AG04450 (cell line): ENCODE measurements at places on chromosomes 7 and 10.
A peak's percentile ranks its signal among the peaks of the same experiment; 100 is the strongest.

DNA sequence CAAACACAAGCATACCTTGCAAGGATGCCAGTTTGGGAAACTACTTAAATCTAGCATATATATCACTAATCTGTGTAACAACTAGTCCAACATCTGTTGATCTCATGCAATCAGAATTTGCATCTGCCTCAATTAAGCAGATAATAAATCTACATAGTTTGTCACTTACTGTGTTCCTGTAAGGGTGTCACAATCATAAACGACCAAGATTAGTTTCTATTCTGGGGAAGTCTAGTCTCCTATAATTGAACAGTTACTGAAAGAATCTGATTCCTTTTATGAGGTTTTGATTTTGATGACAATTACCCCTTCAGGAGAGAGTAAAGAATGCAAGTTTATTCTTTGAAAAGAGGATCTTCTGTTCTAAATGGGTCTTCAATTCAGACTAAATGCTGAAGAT is 85.5 kb upstream of the LRRN3 start:
- no peak for DNase-seq

DNA sequence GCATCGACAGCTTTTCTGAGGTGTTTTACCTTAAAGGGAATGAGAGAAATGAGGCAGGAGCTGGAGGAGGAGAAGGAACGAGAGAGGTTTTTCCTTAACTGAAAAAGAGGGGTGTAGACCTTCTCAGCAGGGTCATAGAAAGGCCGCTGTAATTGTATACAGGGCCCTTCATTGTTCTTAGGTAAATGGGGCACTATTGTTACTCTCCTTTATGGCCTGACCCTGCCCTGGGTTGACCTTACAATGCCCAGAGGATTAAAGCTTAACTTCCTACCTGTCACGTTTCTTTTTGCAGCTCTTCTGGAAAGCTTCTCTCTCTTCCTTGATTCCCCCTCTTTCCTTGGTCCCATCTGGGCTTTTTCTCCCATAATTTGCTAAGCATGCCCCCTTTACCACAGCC is 13.7 kb upstream of the PDLIM1 start:
- no peak for DNase-seq

DNA sequence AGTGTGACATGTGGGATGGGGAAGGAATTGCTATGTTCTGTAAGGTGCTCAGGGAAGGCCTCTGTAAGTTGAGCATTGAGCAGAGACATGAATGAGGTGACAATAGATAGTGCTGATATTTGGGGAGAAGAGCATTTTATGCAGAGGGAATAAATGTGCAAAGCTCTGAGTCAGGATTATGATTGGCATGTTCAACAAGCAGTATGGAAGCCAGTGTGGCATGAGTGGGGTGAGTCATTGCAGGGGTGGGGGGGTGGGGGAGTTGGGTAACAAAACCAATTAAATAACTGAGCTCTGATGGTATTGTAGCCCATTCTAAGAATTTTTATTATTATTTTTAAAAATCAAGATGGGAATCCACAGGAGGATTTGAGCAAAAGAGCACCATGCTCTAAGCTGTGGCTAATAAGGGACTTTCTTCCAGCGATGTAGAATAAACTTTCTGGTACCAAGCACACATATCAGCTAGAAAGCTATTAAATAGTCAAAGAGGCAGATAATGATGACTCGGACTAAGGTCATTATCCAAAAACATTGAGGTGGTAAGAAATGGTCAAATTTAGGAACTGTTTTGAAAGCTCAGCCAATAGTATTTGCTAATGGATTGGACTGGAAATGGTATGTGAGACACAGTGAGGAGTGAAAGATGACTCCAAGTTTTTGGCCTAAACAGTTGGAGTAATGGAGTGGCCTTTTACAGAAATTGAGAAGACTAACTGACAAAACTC is 96.4 kb downstream of the PRKG1 start:
- no peak for DNase-seq

DNA sequence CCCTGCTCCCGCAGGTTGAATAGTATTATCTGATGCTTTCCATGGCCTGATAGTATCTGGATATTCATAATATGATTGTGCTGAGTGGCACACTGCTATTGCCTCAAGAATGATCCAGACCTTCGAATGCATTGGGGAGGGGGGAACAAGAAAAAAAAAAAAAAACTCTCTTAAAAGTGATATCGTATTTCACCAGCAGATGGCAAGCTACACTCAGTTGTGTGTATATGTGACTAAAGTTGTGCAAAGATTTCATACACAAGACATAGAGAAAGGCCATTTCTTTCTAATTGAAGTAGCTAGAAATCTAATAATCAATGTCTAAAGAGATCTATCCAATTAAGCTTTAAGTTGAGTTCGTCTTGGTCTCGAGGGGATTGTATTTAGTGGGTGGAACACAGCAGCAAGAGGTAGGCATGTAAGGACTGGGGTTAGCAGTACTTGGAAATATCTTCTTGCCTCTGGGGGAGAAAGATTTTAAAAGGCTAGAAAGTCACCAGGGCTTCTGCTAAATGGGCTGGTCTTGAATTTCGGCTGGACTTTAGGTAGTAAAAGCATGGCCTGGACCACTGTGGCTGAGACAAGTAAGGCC is 15.3 kb downstream of the SFRP4 start:
- DNase-seq, result no peak

GRCh38 chr7:22477876-22478450 is 22.0 kb downstream of the STEAP1B start:
- no peak for DNase-seq

GRCh38 chr10:123550675-123551096 is 115.5 kb upstream of the GPR26 start:
- DNase-seq, result no peak

DNA sequence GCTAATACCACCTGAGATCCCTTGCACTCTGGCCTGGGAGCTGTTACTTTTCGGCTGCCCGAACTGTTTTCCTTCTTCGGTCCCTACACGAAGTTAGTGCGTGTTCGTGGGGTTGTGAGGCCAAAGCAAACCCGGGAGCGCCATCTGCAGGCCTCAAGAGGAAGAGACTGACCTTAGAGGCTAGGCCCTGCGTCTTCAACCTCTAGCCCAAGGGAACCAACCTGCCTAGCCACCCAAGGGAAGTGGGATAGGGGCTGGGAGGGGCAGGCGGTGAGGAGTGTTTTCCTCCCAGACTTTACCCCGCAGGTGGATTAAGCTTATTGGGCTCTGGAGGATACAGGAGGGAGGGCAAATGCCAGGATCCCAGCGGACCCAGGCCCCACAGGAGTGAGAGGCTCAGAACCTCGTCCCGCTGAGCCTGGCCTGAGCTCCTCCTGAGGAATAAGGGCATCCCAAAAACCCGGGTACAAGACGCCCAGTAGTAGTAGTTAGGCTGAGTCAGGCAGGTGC is 1.7 kb upstream of the PAX2 start:
- DNase-seq, result no peak

DNA sequence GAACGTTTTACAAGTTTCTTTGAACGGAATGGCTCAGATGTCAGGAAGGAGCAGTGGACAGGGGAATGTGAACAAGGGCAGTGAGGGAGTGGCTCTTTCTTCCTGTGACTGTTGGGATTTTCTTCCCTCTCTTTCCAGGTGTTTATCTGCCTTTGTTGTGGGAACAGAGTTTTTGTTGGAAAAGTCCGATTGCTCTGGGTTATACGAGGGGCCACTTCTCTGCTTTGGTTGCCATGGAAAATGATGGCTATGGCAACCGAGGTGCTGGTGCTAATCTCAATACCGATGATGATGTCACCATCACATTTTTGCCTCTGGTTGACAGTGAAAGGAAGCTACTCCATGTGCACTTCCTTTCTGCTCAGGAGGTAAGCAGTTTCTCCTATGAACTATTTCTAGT is 41.4 kb downstream of the ZRANB1 start:
- DNase-seq, result no peak

GRCh38 chr7:67006965-67007364 is 10.3 kb downstream of the TYW1 start:
- no peak for DNase-seq

- DNase-seq, result peak; percentile 29
Observed at GRCh38 chr7:40232242-40232893, 97.6 kb downstream of the SUGCT start.

GRCh38 chr10:2619472-2619871 is 447.9 kb upstream of the PFKP start:
- no peak for DNase-seq

GRCh38 chr7:108403597-108404217 is 52.5 kb downstream of the NRCAM start:
- DNase-seq, result no peak

DNA sequence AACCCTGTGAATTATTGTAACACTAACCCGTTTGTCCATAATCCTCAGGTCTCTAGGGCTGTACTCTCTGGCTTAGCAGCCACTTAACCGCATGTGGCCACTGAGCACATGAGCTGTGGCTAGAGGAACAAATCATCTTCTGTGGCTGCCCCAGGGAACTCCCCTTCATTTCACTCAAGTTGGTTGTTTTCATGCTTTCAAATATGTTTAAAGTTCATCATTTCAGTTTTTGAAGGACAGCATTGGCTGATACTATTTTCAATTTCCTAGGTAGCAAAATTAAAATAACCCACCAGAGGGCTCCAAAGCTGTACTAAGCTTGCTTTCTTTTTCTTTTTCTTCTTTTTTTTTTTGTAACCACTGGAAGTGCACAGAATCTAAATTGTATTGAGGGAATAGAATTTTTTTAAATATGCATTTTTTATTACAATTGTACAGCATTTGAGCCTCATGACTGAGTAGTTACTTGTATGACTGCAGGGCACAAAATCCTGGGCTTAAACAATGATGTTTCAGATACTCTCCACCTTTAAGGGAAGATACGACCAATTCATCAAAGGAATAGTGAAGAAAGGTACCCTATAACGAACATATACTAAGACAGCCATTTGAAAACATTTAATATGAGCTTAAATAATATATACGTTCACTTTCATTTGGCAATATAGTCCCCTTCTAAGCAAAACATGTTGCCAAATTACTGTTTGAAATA is 38.6 kb downstream of the MRC1 start:
- no peak for DNase-seq

- no peak for DNase-seq
Observed at GRCh38 chr10:130246113-130246512, 109.9 kb downstream of the GLRX3 start.

GRCh38 chr10:77082601-77083252 is 554.9 kb downstream of the KCNMA1 start:
- DNase-seq, result no peak

DNA sequence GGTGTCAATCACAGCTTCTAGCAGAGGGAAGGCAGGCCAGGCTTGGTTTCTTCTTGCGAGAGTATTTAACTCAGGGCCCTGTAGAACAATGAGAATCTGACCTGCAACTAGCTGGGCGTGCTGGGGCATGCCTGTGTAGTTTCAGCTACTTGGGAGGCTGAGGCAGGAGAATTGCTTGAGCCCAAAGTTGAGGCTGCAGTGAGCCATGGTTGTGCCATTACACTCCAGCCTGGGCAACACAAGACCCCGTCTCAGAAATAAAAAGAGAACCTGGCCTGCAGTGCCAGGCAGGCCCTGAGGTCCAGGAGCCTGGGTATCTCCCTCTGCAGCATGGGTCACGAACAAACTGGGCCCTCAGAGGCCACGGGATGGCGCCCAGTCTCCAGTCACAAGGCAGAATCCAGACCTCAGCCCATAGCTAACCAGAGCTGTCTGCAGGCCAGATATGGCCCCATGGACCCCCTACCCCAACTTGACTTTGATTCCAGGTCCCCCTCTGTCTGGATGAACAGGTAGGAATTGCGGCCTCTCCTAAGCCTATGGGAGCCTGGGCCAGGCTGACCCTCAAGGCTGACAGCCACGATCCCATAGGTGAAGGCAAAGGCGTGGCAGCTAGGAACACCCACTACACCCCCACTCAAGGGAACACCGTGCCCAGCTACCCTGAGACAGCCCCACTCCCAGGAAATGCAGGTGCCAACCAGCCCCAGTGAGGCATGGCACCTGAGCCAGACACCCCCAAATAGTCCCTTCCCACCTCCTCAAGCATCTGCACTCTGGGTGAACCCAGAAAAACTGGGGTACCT is 102.7 kb upstream of the TNRC18 start:
- no peak for DNase-seq

DNA sequence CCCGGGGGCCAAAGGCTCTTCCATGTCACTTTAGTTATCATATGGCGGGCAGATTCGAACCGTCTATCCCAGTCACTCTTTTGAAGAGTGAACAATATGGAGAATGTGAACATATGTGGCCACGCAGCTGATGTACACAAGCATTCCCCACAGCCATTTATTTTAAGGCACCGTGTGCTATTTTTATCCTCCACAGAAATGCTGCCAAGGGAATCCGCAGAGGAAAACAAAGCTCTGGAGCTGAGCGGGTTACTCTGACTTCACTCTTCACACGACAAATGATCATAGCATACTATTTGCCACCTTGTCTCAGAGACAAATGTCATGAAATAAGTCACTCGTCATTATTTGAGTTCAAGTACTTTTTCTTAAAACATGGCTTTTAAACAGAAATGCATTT is 100.3 kb downstream of the CTBP2 start:
- DNase-seq, result peak; percentile 47

DNA sequence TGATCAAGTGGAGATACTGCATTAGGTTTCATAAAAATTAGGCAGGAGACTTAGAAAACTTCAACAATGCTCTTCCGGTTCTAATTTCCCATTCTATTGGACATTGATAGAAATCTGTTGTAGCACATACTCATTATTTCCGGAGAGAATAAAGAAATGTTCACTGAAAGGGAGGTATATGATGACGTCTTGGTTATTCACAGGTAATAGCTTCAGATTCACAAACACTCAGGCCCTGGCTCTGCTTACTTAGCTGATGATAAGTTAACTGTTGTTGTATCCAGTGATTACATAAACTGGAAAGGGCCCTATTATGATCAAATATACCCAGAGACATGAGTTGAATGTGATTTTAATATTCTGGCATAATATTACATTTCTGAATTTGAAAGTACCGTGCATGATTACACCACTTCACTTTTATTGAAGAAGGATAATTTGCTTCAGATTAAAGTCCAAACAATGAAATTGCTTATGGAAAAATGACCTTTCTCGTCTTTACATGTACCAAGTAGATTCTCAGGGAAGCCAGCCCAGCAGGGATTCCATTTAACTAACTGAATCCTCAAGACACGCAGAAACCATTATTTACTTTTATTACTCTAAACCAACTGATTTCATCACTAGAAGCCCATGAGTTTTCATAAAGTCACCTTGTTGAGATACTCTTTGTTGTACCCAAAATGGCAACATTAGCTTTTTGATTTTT is 288.0 kb upstream of the PITRM1 start:
- DNase-seq, result no peak

DNA sequence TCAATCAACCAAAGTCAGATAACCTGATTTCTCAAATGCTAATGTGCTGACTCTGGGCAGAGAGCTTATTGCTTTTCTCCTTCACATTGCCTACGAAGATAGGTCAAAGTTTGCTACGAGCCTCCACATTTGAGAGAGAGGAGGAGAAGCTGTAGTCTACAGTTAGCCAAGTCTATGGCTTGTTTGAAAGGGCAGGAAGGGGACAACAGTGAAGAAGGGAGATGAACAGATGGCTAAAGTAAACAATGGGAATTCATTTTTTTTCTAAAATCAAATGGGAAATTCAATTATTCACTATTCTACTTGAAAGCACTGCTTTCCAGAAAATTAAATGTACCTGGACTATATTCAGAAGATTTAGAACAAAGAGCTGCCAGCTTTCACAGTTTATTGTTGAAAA is 126.7 kb upstream of the C1QL3 start:
- no peak for DNase-seq

GRCh38 chr10:78284381-78284780 is 250.7 kb downstream of the RPS24 start:
- DNase-seq, result no peak

GRCh38 chr7:141053626-141054025 is 20.2 kb upstream of the TMEM178B start:
- DNase-seq, result no peak

GRCh38 chr10:97234400-97234799 is 48.6 kb upstream of the SLIT1 start:
- peak; percentile 21 for DNase-seq
